ENCODE measurements at places on chromosomes 11 and 22.

GRCh38 chr22:36384766-36385481 is 2.8 kb downstream of the MYH9 start:
- peak; percentile 41 for DNase-seq

- peak; percentile 97 for DNase-seq
Observed at GRCh38 chr11:33692013-33692504, 8.6 kb downstream of the C11orf91 start.

DNA sequence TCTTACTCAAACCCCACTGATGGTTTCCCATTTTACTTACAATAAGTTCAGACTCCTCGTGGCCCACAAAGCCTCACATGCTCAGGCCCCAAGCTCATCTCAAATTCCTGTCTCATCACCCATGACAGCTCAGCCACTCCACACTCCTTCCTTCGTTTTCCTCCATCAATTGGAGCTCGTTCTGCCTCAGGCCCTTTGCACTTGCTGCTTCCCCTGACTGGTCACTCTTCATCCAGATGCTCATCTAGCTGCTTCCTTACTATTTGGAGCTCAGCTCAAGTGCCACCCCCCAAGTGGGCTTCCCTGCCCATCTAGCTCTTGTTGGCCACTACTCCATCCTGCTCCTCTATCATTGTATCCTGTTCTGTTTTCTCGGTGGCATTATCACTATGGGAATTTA is 46.8 kb upstream of the LRRC32 start:
- DNase-seq, result no peak

GRCh38 chr11:34679681-34680080 is 58.8 kb downstream of the EHF start:
- no peak for DNase-seq

GRCh38 chr11:6612213-6613041 is at the start of gene TAF10:
Gene TAF10 (minus strand): TSS chr11:6612216. CDS start chr11:6612189, 27 bp downstream.
- DNase-seq, result peak; percentile 97

All from fibroblast of skin of right quadriceps (primary cell).